ENCODE measurements at places on chromosomes 4 and X. TPM values are rescaled to one million over a fixed set of nuclear protein-coding genes. Genes with fewer than 3 reads are reported as not detected.

DNA sequence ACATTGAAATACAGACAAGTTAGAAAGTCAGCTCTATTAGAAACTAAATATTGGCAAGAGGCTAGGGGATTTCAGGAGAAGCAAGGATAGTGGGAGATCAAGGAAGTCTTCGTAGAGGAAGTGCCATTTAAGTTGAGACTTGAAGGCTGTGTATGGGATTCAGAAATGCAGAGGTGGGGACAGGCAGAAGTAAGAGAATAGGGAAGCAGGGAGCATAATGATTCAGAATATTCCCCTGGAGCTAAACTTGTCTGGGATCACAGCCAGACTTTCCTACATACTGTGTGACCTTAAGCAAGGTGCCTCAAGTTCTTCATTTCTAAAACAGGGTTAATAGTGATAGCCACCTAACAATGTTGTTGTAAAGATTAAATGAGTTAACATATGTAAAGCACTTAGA lies 108.8 kb downstream of the DDIT4L start:
- DNase-seq = no peak

DNA sequence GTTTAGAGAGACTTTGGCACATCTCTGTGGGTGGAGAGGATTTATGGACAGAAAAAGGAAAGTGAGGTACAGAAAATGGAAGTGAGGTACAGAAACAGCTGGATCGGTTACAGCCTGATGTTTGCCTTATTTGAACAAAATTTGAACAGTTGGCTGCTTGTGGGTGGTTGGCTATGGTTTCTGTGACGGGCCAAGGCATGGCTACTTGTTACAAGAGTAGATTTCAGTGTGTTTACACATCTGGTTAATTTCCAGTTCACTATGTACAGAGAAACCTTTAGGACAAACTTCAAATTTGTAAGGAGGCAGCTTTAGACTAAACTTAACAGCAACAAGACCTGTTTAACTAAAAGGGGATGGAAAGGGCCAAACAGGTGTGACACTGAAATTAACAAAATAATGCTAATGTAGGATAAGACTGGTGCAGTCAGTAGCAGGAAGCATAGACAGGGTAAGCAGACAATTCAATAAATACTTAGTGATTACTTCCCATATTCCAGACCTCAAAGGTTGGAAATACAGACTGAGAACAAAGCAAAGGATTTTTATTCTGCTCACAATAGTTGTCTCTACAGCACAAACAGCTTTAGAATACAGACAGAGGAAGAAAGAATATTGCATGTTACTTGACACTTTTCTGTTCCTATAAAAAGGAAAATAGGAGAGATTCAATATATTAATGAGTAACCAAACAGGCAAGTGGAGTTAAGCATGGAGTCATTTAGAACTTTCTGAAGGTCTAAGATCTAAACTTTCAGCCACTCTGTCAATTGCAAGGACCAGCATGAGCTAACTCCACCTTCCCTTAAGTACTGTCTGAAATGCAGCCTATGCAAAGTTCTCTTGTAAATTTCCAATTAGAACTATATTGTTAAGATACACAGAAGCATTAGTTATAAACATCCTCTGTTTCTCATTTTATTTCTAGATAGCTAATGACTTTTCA lies 294.4 kb upstream of the FAT4 start:
- no peak for DNase-seq

DNA sequence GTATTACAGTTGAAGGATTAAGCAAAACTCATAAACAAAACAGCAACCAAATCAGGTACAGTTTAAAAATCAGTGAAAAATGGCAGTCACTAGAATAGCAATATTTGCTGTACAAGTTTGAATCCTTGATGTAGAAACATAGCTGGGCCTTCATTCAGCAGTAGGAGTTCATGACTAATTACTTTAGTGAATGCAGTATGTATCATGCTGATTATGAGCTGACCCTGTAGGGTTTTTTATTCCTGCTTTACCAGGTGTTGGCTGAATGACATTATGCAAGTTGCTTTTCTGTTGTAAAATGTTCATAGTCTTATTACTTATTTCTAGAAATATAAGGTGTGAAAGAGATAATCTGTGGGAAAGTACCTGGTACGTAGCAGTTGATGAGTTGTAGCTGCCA lies 179.6 kb downstream of the CCSER1 start:
- DNase-seq = no peak

DNA sequence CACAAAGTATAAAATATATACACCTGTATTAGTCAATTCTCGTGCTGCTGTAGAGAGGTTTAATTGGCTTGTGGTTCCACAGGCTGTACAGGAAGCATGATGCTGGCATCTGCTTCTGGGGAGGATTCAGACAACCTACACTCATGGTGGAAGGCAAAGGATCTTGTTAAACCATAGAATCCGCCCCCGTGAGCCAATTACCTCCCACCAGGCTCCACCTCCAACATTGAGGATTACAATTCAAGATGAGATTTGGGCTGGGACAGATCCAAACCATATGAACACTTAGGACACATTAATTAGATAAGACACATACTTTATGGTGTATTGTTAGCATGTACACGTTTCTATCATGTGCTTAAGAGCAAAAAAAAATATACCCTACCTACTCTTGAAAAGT lies 22.1 kb upstream of the SORBS2 start:
- DNase-seq = no peak

- no peak for DNase-seq
Measured at GRCh38 chr4:186553717-186554116, 1.6 kb downstream of the MTNR1A start.

- DNase-seq = no peak
Measured at GRCh38 chr4:174427571-174428140, 94.6 kb downstream of the HPGD start.

DNA sequence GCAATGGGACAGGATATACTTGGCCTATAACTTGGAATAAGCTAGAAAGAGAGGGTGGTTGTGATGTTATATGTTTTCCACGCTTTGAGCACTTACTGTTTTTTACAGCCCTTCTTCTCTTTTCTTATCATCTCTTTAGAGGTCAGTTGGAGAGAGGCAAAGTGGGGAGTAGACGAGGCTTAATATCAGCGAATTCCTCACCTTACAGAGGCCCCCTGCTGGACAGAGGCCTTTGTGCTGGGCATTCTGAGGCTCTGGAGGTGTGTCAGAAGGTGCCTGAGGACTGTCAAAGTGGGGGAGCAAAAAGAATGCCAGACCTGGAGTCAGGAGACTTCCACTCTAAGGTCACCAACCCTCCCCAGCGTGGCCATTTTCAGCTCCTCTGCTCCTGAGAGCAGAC lies 42.5 kb downstream of the MAMLD1 start:
- no peak for DNase-seq

- no peak for DNase-seq
Measured at GRCh38 chrX:68307769-68308168, 125.5 kb downstream of the OPHN1 start.

CLDN22 gene
- not detected for total RNA-seq

HTRA3 gene
- 1.2 TPM for total RNA-seq

PDGFC gene
- 6.6 TPM for total RNA-seq

All from right lobe of liver (tissue), 6 donors.